ENCODE measurements at places on chromosomes 1 and 21. TPM values are rescaled to one million over a fixed set of nuclear protein-coding genes. Genes with fewer than 3 reads are reported as not detected.

Gene FMO2
- total RNA-seq: not detected

Gene RBM11
- 0.56 TPM for total RNA-seq

Gene GNPAT
- 42.1 TPM for total RNA-seq

Gene SYTL1
- total RNA-seq: 104 TPM

Gene LDLRAD1
- total RNA-seq: not detected

Gene CATSPER4
- not detected for total RNA-seq

Gene GORAB
- total RNA-seq: 16.1 TPM

Gene BATF3
- total RNA-seq: 75.3 TPM

Gene HECTD3
- 44.6 TPM for total RNA-seq

Gene SH2D1B
- total RNA-seq: not detected

Gene KCND3
- total RNA-seq: not detected

Gene SLC2A5
- 0.39 TPM for total RNA-seq

Gene BNIPL
- 2.6 TPM for total RNA-seq

Gene GRIK1
- not detected for total RNA-seq

Gene SLX9
- 49.3 TPM for total RNA-seq

Gene RAP1A
- 242 TPM for total RNA-seq

Gene SH2D2A
- 243 TPM for total RNA-seq

Gene ZYG11A
- 0.17 TPM for total RNA-seq

Gene UBQLN4
- 40.6 TPM for total RNA-seq

Gene AUNIP
- 6.5 TPM for total RNA-seq

Gene TRAPPC3
- total RNA-seq: 62.8 TPM
